ENCODE measurements at places on chromosomes 2 and 18.

DNA sequence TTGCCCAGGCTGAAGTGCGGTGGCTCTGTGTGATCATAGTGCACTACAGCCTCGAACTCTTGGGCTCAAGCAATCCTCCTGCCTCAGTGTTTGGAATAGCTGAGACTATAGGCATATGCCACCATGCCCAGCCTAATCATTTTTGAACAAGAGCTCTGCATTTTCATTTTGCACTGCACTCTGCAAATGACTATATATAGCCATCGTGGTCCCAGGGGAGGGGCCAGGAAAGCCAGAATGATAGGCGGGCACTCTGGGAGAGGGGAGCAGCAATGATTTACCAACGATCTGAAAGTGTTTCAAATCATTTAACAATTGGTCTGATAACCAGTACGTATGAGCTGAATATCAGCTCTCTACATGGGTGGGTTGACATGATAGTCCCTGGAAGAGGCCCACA lies 22.3 kb upstream of the ST3GAL5 start:
- no peak for DNase-seq

- no peak for DNase-seq
Observed at GRCh38 chr2:119006441-119006840, 64.4 kb downstream of the MARCO start.

DNA sequence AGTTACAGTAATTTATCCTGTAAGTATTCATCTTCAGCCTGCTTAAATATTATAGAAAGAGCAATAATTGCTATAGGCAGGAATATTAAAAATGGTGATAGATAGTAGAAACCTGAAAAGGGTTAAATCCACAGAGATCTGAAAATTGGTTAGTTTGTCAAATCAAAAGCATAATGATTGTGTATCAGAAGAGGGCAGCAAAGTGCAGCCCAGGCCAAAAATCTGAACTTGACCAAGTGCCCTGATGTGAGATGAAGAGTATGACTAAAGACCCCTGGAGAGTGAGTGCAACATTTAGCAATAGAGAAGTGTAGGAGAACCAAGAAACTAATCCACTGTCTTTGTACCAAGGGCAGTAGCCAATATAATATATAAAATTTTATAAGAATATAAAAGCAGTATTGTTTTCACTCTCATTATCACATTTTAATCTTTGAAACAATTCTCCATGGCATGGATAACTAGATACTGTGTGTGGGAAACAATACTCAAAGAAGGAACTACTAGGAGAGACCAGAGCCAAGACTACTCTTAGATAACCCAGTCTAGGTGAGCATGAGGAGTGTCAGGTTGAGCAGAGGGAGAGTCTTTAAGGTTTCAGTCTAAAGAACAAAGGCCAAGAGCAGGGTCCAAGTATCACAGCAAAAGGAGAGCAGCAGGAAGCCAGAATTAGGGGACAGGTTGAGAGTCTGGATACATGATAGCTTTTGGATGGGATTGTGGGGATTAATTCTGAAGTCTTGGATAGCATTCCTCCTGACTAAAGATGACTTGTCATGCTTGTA lies 148.7 kb downstream of the CALCRL start:
- no peak for DNase-seq

- DNase-seq, result no peak
Observed at GRCh38 chr2:113724010-113724409, 32.4 kb downstream of the SLC35F5 start.

DNA sequence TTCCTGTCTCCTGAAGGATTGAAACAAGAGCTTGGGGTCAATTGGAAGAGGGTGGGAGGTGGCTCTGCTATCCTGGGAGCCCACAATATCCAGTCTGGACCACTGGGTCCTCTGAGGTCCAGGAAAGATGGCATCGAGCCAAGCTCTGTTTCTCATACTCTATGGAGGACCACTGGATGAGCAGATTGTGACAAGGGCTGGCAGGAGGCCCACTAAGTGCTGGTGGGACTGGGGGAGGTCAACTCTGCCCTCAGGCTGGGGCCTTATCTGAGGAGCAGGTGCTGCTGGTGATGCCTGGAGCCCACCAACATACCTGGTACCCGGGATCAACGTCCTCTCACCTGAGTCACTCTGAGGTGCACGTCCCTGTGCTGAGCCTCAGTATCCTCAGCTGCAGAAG lies 142.4 kb downstream of the NDUFA10 start:
- no peak for DNase-seq

- DNase-seq, result no peak
Observed at GRCh38 chr2:352696-353095, 64.8 kb upstream of the ALKAL2 start.

DNA sequence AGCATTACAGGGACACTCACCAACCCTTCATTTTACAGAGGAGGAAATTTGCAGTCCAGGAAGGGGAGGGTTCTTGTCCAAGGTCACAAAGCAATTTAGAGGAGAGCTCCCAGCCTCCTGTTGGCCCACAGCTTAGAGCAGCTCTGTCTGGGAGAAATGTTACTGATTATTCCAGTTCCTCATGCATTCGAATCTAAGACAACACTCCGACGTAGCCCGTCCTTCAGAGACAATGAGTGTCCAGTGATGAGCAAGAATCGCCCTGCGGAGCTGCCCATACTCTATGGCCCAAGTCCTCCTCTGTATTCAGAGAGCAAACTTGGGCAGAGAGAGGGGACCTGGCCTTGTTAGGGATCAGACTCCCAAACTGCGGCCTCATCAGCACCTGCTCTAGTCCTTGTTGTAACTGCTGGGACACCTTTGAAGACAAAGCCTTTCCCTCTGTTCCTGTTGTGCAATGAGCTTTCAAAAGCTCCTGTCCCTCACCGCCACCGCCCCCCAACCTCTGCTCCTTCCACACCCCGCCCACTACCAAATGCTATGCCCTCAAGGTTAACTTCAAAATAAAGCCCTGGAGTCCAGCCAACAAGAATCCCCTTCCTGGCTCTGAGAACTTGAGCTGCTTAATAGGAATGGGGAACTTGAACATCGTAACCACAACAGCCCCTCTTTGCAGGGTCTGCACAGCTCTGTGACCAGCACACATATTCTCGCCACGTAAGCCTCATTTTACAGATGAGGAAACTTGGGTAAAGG lies 234.8 kb upstream of the SMAD2 start:
- DNase-seq, result no peak

DNA sequence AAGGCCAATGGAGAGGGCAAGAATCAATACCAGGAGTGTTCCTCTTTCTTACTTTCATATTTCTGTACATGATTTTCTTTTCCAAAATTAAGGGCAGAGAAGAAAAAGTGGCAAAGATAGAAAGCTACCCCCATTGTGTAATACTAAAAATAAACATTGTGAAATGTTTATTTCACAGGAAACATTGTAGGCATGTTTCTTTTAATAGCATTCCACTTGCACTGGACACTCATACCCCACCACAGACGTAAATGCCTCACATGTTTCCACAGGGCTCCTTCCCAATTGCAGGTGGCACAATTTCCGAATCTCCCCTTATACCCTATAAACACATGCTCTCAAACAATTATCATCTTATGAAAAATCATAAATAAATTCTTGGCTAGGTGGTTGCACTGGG lies 645.1 kb upstream of the SETBP1 start:
- DNase-seq, result no peak

GRCh38 chr2:202376460-202377206 lies 506 bp downstream of the BMPR2 start:
- DNase-seq, result peak; percentile 57

DNA sequence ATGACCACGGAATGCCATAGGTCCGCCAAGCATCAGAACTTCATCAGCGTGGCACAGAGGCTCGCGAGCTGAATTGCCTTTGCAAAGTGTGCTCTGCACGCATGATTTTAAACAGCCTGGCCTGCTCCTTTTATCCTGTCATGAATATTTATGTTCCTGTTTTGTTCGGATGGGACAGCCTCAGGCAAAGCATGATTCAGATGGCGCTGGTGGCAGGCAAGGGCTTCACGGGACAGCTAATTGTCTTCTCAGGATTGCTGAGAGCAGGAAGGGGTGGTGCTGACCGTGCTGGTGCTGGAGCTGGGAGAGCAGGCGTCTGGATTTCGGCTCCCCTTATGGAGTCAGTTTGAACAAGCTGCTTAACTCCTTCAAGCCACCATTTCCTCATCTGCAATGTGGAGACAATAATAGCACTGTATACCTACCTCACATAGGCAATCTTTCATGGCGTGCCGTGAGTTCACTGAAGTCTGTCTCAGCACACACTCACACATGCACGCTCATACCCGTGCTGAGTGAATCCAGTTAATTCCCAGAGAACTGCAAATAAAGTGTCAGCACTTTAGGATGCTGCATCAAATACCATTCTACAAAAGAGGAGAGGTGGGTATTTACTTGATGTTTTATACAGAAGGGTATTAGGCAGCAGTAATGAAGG lies 79.7 kb upstream of the APCDD1 start:
- no peak for DNase-seq

DNA sequence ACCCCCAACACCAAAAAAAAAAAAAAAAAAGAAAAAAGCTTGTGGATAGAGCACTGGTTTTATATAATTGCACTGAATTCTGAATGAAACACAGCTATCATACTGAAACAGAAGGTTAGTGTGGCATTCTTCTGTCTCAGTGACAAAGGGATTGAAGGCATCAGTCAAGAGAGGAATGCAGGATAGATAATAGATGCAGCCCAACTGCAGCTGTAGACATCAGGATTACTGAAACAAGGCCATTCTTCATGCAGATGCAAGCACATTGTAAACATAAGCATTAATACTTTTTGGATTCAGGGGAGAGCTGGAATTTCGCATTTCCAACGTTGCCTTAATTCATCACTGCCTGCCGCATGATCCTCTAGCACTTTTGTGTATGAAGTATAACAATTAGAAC lies 897.4 kb upstream of the KLHL29 start:
- DNase-seq, result no peak

GRCh38 chr2:171512014-171512413 lies 10.3 kb upstream of the CYBRD1 start:
- DNase-seq, result no peak

- no peak for DNase-seq
Observed at GRCh38 chr2:69225933-69226332, 161.1 kb downstream of the GFPT1 start.

DNA sequence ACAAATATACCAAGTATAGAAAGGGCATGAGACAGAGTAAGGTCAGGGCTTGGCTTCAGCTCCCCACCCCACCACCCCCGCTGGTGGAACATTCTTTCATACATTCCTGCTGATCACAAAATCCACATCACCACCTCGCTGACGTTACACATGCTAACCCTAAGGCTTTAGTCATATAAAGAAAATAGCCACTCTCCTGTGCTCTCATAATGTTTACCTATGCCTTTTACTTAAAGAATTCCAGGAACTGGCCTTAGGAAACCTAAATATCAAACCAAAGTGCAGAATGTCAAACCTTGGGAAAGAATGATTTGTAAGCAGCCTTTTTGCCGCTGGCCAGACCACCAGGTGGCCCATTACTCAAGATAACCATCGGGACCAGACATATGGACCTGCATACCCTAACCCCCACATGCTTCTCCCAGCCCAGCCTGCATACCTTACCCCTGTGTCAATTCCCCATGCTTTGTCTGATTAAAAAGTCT lies 136.3 kb upstream of the SLC39A10 start:
- no peak for DNase-seq

DNA sequence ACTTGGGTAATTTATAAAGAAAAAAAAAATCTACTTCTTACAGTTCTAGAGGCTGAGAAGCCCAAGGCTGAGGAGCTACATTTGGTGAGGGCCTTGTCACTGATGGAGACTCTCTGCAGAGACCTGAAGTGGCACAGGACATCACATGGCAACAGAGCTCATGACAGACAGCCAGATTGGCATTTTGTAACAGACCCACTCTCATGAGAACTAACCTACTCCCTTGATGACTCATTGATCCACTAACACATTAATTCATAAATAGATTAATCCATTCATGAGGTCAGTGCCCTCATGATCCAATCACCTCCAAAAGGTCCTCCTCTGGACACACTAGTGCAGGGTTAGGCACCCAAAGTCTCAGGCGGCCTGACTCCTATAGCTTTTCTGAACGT lies 318.4 kb downstream of the GULP1 start:
- DNase-seq, result no peak

GRCh38 chr2:70440621-70441020 lies 113.0 kb downstream of the TGFA start:
- DNase-seq, result no peak

DNA sequence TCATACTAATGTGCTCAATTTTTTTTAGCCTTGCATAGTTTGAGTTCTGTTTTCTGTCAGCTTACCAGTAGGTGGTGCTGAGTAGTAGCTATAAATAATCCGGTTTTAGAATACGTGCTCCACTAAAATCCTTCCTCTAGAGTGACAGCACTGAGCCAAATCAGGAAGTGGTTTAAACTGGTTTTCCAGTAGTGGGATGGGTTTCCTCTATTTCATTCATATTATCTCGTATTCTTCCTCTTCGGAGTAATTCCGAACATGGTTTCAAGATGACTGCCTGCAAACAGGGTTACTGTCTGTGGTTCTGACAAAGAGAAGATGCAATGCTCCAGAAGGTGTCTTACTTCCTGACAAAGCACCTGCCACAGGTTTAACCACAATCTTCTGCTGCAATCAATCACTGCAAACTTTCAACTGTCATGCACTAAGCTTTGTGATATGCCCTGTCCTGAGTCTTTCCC lies 496.9 kb upstream of the VRK2 start:
- no peak for DNase-seq

DNA sequence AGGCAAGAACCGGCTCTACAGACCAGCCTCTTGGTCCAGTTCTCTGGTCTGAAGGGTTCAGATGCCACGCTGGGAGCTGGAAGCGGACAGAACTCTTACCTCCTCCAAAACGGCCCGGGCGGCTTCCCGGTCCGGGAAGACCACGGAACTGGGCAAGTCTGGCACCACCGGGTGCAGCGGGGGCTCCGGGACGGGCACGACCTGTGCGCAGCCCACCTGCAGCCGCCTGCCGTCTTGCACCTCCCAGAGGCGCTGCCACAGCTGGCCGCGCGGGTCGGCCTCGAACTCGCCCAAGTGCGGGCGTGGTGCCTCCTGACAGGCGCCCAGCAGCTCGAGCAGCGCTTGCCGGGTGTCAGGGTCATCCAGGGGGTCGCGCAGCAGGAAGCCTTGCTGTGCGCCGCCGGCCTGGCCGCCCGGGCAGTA lies 773 bp downstream of the CMPK2 start:
- DNase-seq, result peak; percentile 88

DNA sequence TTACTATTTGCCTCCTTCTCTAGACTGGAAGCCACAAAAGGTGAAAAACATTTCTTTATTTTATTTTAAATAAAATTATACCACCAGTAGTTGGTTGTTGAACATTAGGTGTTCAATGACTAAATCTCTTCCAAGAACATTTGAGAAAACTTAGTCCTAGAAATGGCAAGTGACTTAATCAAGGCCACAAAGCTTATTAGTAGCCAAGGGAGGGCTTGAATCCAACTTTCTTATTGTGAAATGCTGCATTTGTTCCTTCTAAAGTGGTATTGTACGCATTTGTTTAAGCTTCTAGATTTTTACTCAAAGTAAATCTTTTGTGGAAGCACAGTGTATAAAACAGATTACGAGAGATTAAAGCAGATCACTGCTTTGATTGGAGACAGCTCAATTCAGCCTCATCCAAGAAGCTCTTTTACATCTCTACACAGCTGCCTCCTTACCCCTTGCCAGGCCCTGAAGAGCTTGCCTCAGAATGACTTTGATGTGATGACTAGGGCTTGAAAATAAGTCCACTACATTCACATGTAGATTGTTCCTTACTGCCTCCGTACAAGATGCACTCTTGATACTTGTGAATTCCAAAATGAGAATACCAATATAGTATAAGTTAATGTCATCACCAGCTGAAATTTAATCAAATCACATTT lies 244.8 kb downstream of the XIRP2 start:
- no peak for DNase-seq

- peak; percentile 85 for DNase-seq
Observed at GRCh38 chr2:74515981-74516633, 1.9 kb downstream of the TLX2 start.
